Esophagus squamous epithelium (tissue), 5 donors: ENCODE measurements at places on chromosomes 13 and 19. TPM values are rescaled to one million over a fixed set of nuclear protein-coding genes. Genes with fewer than 3 reads are reported as not detected.
A peak's percentile ranks its signal among the peaks of the same experiment; 100 is the strongest.

DNA sequence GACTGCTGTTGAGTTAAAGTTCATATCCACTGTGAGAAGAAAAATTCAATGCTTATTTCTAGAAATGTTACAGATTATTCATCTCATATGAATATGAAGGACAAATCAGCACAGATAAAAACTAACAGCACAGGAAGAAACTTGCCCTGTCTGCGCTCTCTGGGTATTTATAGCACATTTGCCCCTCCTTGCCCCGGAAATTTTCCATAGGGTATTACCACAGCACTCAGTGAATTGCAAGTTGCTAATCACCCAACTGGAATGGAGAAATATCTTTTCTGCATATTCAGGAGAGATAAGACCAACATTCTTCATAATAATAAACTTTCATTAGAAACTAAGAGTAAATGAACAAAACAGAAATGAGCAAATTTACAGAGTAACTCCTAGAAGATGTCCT lies 318.0 kb upstream of the KLF12 start:
- no peak for DNase-seq
- no peak overlapping the region for H3K27ac ChIP-seq
- peaks cover 6% of the 10 kb centered on the region for H3K4me1 ChIP-seq
- H3K27me3 ChIP-seq, result no peaks in the 10 kb centered on the region

GRCh38 chr19:55494172-55494761 lies 6.0 kb downstream of the SSC5D start:
- no peaks in the 10 kb centered on the region for H3K27me3 ChIP-seq
- H3K36me3 ChIP-seq, result no peaks in the 10 kb centered on the region
- no peak for DNase-seq
- H3K4me1 ChIP-seq, result peaks cover 12% of the 10 kb centered on the region
- H3K27ac ChIP-seq, result peak overlapping the region; percentile 71
- peak overlapping the region; percentile 22 for H3K4me3 ChIP-seq

DNA sequence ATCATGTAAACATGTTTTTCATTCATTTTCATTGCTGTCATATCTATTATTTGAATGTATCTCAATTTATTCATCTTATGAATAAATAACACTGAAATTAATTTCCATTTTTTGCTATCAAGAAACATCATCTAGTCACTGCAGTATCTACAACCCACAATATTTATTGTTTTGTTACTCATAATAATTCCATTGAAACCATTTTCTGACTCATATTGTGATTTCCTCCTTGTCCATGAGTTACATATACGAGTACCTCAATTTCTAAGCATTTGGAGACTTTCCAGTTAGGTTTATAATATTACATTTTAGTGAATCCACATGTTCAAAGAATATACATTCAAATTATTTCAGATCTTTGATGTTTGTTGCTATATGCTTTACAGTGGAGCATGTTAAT lies 1524.0 kb downstream of the SLITRK1 start:
- no peaks in the 10 kb centered on the region for H3K36me3 ChIP-seq
- H3K27me3 ChIP-seq, result no peaks in the 10 kb centered on the region
- no peak overlapping the region for H3K4me3 ChIP-seq
- H3K4me1 ChIP-seq, result no peaks in the 10 kb centered on the region
- no peak overlapping the region for H3K27ac ChIP-seq

GRCh38 chr19:10372690-10373089 lies 7.7 kb downstream of the TYK2 start:
- no peak overlapping the region for H3K27ac ChIP-seq
- H3K4me1 ChIP-seq, result no peaks in the 10 kb centered on the region
- DNase-seq, result no peak
- H3K4me3 ChIP-seq, result no peak overlapping the region
- peaks cover 8% of the 10 kb centered on the region for H3K36me3 ChIP-seq
- H3K27me3 ChIP-seq, result no peaks in the 10 kb centered on the region

The GZMM gene
- 0.48 TPM for total RNA-seq

- H3K36me3 ChIP-seq, result no peaks in the 10 kb centered on the region
- no peak for DNase-seq
- peaks cover 31% of the 10 kb centered on the region for H3K4me1 ChIP-seq
Measured at GRCh38 chr13:110390567-110390966, 83.5 kb downstream of the COL4A2 start.

GRCh38 chr13:98848746-98849145 lies 96.3 kb upstream of the SLC15A1 start:
- DNase-seq, result no peak
- no peaks in the 10 kb centered on the region for H3K4me1 ChIP-seq
- H3K36me3 ChIP-seq, result peaks cover 96% of the 10 kb centered on the region
- H3K27me3 ChIP-seq, result no peaks in the 10 kb centered on the region
- no peak overlapping the region for H3K4me3 ChIP-seq
- no peak overlapping the region for H3K27ac ChIP-seq

GRCh38 chr19:18020212-18021085 lies 12.5 kb downstream of the ARRDC2 start:
- no peaks in the 10 kb centered on the region for H3K36me3 ChIP-seq
- peak overlapping the region; percentile 75 for H3K27ac ChIP-seq
- DNase-seq, result no peak

DNA sequence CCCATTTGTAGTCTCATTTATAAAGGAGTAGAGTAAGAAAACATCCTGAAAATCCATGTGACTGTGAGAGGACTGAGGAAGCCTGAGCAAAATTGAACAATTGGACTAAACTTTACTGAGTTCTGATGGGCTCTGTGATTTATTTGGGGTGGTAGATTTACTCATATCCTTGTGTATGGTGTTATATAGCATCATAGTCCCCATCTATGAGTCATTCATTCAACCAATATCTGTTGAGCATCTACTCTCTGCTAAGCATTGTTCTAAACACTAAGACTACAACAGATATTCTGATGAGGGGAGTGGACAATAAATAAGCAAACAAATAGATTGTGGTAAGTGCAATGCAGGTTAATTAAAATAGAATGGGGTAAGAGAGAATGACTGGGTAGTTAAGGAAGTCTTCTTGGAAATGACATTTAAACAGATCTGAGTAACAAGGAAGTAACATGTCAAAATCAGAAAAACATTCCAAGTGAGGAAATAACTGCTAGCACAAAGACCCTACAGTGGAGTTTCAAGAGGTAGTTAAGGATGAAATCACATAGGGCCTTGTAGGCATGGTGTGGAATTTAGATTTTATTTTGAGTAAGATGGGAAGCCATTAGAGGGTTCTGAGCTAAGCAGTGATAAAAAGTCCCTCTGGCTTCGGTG lies 36.3 kb upstream of the MLNR start:
- no peak for DNase-seq
- no peaks in the 10 kb centered on the region for H3K4me1 ChIP-seq
- no peak overlapping the region for H3K27ac ChIP-seq
- no peak overlapping the region for H3K4me3 ChIP-seq
- peaks cover 3% of the 10 kb centered on the region for H3K36me3 ChIP-seq

GRCh38 chr13:32585550-32586079 lies 637 bp upstream of the PDS5B start:
- peak overlapping the region; percentile 97 for H3K27ac ChIP-seq
- H3K27me3 ChIP-seq, result no peaks in the 10 kb centered on the region
- H3K36me3 ChIP-seq, result no peaks in the 10 kb centered on the region
- H3K4me3 ChIP-seq, result peak overlapping the region; percentile 82

GRCh38 chr19:44212250-44212865 lies at the start of gene ZNF227:
TSS of gene ZNF227 (plus strand) at chr19:44212532. CDS start at chr19:44217793, 5,261 bp downstream.
- no peaks in the 10 kb centered on the region for H3K27me3 ChIP-seq
- H3K27ac ChIP-seq, result peak within 1 kb of the TSS; percentile 89
- H3K4me3 ChIP-seq, result peak within 1 kb of the TSS; percentile 64
- peaks cover 33% of the 10 kb centered on the region for H3K36me3 ChIP-seq

The RUVBL2 gene
- total RNA-seq, result 140 TPM

DNA sequence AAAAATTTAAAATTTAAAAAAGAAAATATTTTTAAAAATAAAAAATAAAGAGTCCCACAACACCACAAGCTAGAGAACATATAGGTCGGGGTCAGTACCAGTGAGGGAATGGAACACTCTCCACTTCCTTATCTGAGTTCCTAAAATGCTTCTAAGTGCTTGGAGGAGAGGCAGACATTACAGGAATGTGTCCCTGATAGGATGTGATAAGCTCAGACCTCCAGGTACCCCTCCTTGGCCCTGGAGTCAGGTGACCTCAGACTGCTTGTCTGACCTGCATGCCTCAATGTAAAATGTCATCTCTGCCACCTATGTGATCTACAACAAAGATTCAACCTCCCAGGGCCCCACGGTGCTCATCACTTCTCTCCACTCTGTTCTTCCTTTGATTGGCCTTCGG lies 2.8 kb downstream of the ZNF814 start:
- H3K4me3 ChIP-seq, result no peak overlapping the region
- H3K4me1 ChIP-seq, result peaks cover 6% of the 10 kb centered on the region
- no peak for DNase-seq
- H3K36me3 ChIP-seq, result no peaks in the 10 kb centered on the region
- no peak overlapping the region for H3K27ac ChIP-seq
- H3K27me3 ChIP-seq, result no peaks in the 10 kb centered on the region

DNA sequence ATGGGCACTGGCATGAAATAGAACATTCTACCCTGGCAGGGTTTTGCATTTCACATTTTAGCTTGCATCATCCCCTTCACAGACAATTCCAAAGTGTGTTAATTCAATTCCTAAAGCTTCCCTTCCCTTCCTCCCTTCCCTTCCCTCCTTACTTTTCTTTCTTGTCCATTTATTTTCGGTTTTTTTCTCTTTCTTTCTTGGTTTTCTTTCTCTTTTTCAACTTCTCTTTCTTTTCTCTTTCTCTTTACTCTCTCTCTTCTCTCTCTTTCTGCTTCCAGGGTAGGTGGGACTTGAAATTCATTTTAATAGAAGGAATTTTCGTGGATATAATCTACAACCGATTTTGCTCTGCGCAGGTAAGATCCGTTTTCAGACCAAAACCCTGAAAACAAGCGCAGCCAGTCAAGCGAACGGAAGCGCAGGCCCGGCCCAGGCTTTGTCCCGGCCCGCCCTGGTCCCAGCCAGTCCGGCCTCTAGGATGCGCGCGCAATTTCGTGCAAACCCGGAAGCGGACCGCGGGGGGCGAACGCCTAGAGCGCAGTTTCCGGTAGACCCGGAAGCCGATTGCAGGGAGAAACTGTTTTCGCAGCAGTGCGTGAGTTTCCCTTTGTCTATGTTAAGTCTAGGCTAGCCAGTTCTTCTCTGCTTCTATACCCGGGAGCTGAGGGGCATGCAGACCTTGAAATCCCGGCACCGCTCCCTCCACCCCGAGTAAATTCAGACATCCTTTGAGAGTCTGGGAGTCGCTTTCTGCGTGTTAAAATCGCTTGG lies at the start of gene ZNF528:
ZNF528 (plus strand) TSS at position 540 of the 771 bp plus-strand sequence. CDS start 4,165 bp downstream, outside the sequence.
- H3K4me3 ChIP-seq, result peak within 1 kb of the TSS; percentile 62
- no peaks in the 10 kb centered on the region for H3K36me3 ChIP-seq
- peak; percentile 76 for DNase-seq

DNA sequence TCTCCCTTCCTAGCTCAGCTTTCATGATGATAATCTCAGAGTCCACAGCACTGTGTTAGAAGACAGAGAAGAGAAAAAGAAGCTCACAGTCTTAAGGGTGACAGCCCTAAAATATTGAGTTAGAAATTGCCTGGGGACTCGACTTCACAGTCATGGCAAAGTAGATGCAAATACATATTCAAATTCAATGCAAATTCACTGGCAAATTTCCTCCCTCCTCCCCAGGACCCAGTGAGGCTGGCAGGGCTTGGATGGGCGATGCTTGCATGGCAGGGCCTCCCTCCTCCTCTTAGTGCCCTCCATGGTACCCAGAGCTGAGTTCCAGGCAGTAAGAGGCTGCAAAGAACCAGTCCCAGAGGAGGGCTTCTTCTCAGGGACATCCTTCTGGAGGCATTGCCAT lies 115.6 kb upstream of the UQCRFS1 start:
- H3K27ac ChIP-seq, result no peak overlapping the region
- DNase-seq, result no peak
- no peaks in the 10 kb centered on the region for H3K27me3 ChIP-seq
- H3K36me3 ChIP-seq, result no peaks in the 10 kb centered on the region
- H3K4me3 ChIP-seq, result no peak overlapping the region

The LSM7 gene
- total RNA-seq, result 105 TPM

The SCN1B gene
- 0.26 TPM for total RNA-seq

The STARD13 gene
- total RNA-seq, result 3.3 TPM

DNA sequence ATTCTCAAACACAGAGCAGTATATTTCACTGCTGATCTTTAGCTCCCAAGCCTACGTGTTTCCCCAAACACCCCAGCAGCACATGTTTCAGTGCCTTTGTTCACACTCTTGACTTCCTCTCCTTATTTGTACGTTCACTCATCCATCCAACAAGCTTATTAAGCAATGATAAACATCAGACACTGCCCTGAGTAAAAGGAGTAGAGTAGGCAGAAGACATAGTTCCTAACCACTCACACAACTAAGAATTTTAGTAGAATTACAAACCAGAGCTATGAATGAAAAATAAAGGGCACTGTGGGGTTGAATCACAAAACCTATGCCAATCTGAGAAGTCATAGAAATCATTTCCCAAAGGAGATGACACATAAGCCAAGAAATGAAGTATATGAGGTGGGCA lies 213.5 kb downstream of the DIAPH3 start:
- no peaks in the 10 kb centered on the region for H3K36me3 ChIP-seq
- H3K4me3 ChIP-seq, result no peak overlapping the region
- no peaks in the 10 kb centered on the region for H3K4me1 ChIP-seq
